ENCODE measurements at places on chromosomes 7 and 10.

DNA sequence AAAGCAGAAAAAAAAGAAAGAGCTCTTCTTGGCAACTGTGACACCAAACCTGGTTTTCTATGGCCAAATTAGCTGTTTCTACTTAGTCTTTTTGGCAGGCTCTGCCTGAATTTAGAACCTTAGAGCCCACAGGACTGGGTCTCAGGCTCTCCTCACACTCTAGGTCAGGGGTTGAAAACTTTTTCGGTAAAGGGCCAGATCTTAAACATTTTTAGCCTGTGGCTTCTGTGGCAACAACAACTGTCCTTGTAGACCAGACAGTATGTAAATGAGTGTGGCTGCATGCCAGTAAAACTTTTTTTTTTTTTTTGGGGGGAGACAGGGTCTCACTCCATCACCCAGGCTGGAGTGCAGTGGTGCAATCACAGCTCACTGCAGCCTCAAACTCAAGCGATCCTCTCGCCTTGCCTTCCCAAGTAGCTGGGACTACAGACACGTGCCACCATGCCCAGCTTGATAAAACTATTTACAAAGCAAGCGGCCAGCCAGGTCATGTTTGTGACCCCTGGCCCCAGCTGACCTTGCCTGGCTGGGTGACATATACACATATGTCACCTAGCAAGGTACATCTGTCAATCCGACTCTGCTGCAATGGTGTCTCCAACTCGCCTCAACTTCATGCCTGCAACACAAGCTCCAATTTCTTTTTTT lies 17.4 kb downstream of the KPNA7 start:
- no peak for DNase-seq

- DNase-seq, result no peak
These were observed 2.6 kb downstream of the HYCC1 start for GRCh38 chr7:23011222-23011924.

- DNase-seq, result no peak
These were observed 64.7 kb downstream of the MACC1 start for GRCh38 chr7:20152511-20152910.

- no peak for DNase-seq
These were observed 52.4 kb downstream of the SORBS1 start for GRCh38 chr10:95508730-95509129.

DNA sequence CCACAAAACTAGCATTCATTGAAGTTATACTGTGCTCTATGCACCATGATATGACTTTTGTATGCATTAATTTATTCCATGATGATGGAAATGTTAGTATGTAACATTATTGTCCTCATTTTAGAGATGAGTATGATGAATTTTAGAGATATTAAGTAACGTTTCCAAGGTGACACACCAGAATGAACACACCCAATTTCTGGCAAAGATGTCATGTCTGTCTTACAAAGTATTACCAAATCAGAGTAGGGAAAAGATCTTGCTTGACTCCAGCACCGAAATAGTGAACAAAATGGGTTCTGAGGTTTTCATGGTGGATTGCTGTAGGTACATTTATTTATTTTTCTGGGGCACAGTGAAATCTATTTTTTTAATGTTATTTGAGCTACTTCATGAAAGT lies 33.8 kb upstream of the COL1A2 start:
- DNase-seq, result no peak

- DNase-seq, result no peak
These were observed 39.5 kb upstream of the INSIG1 start for GRCh38 chr7:155258226-155258560.

DNA sequence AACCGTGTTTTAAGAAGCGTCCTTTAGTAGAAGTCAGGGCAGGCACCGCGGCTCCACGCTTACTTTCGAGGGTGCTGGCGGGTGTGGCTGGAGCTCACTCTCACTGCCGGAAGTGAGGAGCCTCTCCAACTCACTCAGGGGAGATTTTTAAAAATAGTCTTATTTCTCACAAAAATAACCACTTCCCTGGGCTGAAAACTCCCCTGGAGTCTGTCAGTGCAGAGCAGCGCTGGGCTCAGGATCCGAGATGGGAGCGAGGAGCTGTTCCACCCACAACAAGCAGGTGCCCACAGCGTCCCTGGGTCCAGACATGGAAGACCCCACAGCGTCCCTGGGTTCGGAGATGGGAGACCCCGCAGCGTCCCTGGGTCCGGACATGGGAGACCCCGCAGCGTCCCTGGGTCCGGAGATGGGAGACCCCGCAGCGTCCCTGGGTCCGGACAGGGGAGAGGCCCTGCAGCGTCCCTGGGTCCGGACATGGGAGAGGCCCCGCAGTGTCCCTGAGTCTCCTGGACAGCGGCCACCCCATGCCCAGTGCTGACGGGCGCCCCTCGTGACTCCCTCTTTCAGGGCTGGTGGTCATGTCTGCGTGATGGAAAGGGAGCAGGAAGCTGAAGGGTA lies 51.2 kb downstream of the VIPR2 start:
- no peak for DNase-seq

- no peak for DNase-seq
These were observed 4.0 kb upstream of the RBM28 start for GRCh38 chr7:128347647-128348097.

DNA sequence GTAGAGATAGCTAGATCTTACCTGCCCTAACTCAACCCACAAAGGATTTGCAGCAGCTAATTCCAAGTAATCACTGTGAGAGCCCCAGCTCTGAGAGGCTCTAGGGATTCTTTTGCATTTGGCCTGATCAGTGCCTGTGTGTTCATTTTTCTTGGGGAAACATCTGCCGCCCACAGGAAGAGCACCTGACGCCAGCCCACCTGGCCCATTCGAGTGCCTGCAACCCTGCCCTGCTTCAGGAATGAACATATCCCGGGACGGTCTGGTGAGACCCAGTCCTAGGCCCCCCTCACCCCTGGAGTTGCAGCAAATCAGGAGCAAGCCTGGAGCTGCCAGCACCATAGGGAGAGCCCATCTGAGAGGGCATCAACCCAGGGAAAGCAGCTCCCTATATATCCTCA lies 38.8 kb downstream of the GSDME start:
- DNase-seq, result no peak

Data from stimulated activated CD4-positive, alpha-beta T cell treated with anti-CD3 and anti-CD28 coated beads, Interleukin-1b, Interleukin-23, amount 100 ng/mL, for 1 hour (primary cell).